ENCODE measurements at places on chromosomes 3 and 15.

DNA sequence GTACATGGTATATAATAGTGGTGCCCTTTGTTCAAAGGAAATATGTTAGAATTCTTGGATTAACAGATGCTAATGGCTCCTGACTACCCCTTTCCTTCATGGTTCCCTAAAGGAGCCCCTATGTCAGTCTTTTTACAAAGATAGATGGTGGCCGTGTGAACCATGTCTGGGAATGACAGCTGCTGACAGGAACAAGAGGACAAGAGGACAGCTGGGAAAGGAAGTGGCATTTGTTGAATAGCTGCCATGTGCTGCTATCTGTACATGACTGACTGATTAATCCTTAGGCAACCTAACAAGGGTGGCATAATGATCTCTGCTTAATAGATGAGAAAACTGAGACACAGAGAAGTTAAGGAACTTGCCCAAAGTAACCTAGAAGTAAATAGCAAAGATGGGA lies 321.7 kb downstream of the ZNF621 start:
- DNase-seq: no peak

- no peak for DNase-seq
These were observed 95.0 kb upstream of the LIMD1 start for GRCh38 chr3:45499529-45499928.

DNA sequence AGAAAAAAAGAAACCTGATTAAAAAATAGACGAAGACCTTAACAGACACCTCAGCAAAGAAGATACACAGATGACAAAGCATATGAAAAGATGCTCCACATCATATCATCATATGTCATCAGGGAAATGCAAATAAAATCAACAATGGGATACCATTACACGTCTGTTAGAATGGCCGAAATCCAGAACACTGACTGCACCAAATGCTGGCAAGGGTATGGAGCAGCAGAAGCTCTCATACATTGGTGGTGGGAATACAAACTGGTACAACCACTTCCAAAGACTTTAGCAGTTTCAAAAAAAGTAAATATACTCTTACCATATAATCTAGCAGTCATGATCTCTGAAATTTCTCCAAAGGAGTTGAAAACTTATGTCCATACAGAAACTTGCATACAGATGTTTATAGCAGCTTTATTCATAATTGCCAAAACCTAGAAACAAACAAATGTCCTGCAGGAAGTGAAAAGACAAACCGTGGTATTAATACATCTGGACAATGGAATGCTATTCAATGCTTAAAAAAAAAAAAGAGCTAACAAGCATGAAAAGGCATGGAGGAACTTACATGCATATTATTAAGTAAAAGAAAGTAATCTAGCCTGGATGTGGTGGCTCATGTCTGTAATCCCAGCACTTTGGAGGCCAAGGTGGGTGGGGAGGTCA lies 107.4 kb downstream of the HES1 start:
- DNase-seq: no peak

DNA sequence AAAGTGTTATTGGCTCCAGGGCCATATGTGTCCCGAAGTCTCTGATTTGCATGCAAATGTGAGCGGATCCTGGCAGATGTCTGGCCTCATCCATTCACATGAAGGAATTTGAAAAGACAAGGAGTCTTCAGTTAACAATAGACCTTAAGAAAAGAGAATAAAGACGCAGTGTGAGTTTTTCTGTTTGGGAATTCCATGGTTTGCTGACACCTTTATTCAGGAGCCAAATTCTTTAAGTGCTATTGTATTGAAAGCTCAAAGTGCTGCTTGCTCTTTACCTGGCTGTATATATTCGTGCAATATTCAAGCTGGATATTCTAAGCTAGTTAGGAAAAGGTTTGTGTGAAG lies 2.2 kb downstream of the LRRN1 start:
- DNase-seq: no peak

DNA sequence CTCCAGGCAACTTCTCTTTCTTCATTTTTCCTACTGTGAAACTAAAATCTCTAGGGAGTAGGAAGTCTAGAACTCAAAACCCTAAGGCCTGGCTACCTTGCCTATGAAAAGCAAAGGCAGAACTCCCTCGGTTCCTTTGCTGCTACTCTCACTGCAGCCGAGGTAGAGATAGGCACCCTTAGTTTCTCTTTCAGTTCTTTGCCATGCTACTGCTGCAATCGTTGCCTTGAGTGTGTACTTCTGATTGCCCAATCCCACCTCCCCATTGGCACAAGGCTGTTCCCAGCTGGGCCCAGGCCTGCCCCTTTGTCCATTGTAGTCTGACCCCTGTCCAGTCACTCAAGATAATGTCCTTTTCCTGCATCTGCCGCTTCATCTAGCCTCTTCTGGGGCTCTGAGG lies 92.3 kb upstream of the MRPS22 start:
- no peak for DNase-seq

DNA sequence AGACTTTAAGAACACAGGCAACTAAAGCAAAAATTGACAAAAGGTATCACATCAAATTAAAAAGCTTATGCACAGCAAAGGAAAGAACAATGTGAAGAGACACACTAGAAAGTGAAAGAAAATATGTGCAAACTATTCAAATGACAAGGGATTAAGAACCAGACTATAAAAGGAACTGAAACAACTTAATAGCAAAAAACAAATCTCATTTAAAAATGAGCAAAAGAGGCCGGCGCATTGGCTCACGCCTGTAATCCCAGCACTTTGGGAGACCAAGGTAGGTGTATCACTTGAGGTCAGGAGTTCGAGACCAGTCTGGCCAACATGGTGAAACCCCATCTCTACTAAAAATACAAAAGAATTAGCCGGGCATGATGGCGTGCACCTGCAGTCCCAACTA lies 14.4 kb downstream of the NGLY1 start:
- DNase-seq: no peak

DNA sequence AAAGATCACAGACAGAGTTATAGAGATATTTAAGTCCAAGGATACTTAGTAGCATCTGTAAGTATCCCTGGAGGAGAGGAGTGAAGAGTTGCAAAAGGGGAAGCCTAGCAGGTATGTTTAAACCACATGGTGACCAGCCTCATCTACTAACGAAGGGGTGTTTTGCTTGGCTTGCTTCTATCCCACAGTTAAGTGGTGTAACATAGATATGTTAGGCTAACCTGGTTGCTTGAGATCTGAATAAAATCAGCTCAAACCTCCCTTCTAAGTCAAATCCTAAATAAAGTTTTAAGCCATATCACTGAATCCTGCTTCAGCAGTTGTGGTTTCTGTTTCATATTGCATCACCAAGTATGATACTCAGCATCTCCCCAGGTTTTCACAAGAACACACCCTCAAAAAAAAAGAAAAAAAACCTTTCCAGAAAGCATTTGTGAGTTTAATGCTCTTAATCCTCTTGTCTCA lies 880.2 kb downstream of the ROBO1 start:
- DNase-seq: no peak

GRCh38 chr3:9779721-9780457 lies 10.1 kb upstream of the CAMK1 start:
- no peak for DNase-seq

DNA sequence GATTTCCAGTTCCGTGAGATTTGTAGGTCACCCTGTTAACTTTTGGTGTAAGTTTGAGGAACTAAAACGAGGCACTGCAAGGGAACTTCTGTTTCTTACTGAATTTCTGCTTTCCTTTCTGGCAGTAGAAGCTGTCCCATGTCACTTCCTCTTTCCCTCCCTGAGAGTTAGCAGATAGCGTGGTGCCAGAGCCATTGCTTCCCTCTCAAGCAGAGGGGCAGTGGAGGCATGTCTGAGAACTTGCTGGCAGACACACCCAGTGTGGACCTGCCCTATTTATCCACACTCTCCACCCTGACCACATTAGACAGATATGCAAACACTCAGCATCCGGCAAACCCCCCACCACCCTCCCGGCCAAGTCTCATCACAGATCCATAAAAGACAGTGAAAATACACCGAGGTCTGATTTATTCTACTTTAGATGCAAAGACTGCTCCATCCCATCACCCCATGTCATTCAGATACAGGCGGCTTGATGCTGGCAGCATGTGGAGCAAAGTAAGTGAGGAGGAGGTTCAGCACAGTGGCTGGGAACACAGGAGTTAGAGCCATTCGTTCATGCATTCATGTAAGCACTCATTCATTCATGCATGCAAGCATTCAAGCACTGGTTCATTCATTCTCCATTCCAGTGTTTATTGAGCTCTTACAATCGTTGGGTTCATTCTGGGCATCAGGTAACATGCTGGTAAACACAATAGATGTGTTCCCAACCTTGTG lies 324.7 kb downstream of the SHQ1 start:
- no peak for DNase-seq

DNA sequence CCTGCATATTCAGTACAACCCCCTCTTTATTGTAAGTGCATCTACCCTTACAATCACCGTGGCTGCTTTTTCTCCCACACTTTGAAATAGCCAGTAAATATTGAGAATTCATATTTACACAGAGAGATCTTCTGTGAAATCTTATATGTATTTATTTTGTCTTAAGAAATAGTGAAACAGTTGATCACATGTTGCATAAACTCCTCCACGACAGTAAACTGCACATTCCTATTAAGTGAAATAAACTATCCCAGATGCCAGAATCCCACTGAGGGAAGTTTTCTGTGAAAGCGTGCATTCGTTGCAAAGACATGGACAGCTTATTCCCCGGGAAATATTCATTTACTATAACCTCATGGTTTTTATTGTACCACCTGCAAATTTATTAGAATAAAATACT lies 796.0 kb downstream of the ROBO2 start:
- no peak for DNase-seq

GRCh38 chr15:77659350-77660321 lies 26.9 kb upstream of the LINGO1 start:
- no peak for DNase-seq

- no peak for DNase-seq
These were observed 518.2 kb upstream of the NAALADL2 start for GRCh38 chr3:174340624-174341587.

- no peak for DNase-seq
These were observed 1.9 kb upstream of the WNT7A start for GRCh38 chr3:13881536-13882410.

DNA sequence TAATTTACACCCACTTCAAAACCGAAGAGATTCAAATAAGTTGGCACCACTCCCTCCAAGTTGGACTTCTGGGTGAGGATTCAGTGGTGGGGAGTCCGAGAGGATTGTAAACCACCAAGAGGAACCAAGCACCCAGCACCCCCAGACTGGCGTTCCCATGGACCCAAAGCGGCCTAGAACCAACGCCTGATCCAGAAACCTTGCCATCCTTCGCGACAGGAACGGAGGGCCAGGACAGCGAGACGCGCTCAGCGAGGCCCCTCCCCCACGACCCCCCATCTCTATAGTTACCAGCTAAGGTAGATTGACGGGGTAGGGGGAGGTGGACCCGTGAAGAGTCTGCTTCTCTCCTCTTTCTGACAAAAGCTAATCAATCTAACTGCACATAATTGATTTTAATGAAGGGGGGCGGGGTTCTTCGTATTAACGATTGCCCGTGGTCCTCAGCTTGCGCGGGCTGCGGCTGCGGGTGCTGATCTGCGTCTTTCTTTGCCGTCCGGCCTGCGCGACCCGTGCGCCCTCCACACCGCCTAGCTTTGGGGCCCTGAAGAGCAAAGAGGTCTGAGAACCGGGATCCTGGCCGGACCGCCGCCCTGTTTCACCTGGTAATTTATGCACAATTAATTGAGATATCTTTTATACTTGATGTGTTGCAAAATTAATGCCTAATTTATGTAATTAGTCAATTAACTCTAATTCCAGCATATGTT lies 10.9 kb upstream of the FOXB1 start:
- DNase-seq: no peak

DNA sequence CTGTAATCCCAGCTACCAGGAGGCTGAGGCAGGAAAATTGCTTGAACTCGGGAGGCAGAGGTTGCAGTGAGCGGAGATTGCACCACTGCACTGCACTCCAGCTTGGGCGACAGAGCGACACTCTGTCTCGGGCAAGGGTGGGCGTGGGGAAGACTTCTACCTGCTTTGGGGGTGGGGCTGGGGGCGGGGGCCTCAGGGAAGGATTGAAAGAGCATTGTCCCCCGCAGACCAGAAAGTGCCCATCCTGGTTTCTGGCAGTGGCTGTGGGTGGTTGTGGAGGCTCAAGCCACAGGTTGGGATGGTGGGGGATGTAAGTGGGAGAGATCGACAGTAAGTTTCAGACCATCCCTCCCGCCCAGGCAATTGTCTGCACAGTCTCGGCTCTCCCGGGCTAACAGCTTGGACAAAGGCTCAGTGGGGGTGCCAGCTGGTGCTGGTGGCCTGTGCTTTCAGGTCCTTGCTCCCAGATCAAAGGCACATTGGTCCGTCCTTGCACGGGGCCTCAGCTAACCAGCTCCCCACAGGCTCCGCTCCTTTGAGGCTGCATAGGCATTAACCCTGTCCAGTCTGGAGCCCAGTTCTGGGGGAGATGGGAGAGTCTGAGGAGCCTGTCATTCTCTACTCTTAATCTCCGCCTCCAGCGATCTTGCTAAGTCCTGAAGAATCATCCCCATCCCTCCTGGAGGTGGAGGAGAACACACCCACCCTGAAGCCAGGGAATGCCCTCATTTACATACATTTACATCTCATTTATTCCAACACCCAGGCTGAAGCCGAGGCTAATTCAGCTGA lies 8.6 kb downstream of the SCN5A start:
- no peak for DNase-seq

DNA sequence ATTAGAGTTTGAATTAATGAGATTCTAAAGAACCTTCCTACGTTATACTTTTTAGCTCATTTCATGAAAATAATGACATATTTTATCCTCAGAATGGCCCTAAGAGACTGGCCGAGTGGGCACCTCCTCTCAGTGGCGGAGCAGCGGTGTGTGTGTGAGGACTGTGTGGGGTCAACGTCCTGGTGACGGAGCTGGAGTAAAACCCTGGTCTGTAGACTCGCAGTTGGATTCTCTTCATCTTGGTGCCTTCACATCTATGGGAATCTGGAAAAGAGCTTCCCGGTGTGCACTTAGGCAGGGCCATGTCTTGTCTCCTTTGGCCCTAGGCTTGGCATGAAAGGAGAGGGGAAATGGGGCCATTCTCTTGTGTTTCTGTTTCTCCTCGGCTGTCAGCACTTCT lies 21.4 kb upstream of the PAQR5 start:
- DNase-seq: no peak

DNA sequence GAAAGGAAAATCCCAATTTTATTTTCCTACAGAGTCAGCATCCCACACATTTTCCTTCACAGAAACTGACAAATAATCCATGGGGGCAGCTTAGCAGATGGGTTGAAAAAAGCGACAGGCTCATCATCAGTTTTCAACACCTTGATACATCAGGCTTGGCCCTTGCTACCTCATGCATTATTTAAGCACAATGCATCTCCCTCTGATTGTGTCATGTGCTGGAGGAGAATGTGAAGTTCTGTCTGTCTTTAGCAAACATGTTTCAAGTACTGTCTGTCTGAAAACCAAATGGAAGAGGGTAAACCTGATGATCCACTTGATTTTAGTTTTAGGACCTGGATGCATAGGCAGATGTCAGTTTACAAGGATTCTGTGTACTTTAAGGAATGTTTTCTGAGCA lies 128.6 kb upstream of the ADAMTS9 start:
- no peak for DNase-seq

DNA sequence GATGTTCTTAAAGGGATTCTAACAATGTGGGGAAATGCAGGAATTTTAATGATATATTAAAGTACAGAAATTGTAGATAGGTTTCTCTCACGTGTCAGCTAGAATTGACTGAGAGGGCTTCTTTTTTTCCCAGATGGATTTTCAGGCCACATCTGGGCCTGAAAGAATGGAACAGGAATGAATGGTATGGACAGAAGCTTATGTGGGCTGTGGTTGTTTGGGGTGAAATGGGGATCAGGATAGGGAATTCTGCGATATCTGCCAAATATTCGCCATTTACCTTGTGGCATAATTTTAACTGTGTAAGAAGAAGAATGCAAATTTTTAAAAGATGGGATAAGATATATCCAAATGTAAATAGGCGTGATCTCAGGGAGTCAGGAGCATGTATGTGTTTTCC lies 45.4 kb upstream of the FAM98B start:
- no peak for DNase-seq

GRCh38 chr3:169165196-169166158 lies 498.0 kb downstream of the MECOM start:
- no peak for DNase-seq

Measured in activated T-helper 1 cell treated with Interleukin-2 at 50 U/mL for 16 hours (primary cell).